RWPE1 (cell line): ENCODE measurements at places on chromosomes 2 and 18.

- DNase-seq = no peak
Measured at GRCh38 chr2:79984476-79984875, 320.1 kb downstream of the LRRTM1 start.

DNA sequence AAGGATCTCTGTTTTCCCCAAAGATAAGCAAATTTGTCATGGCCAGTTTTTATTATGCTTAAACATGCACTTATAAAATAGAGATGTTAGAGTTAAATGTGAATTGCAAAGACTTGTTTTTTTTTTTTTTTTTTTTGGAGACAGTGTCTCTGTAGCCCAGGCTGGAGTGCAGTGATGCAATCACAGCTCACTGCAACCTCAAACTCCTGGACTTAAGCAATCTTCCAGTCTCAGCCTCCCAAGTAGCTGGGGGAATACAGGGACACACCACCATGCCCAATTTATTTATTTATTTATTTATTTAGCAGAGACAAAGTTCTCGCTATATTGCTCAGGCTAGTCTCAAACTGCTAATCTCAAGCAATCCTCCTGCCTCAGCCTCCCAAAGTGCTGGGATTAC lies 15.1 kb downstream of the PHOSPHO2 start:
- DNase-seq = no peak

GRCh38 chr2:125312342-125312741 lies 1287.3 kb downstream of the CNTNAP5 start:
- DNase-seq = no peak

DNA sequence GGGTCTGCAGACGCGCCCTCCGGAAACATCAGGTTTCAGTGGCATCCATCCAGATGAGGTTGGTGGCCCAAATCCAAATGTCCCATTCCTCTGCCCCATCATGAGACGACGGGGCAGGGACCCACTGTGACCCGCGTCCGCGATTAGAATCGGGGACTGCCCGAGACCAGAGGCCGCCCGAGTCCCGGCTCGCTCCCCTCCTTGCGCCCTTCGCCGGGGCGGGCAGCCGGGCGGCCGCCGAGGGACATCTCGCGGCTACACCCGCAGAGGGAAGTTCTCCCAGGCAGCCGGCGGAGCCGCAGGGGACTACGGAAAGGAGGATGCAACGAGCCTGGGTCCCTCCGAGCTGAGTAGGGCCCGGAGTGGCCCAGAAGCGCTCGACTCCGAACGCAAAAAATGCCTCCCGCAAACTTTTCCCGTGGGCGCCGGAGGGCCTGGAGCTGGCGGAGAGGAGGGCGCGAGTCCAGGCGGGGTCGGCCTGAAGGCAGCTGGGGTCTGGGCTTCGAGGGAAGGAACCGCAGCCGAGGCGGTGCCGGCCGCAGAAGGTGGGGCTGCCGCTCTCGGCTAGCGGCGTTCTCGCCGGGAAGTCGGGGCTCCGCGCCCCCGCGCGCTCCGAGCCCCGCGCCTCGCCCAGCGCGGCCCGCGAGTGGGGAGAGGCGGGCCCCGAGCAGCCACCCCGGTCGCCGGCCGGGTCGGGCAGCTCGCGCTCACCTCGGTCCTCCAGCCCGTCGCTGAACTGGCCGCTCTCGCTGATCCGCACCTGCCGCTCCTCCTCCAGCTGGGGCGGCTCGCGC lies 580 bp downstream of the TMEM163 start:
- DNase-seq = no peak

DNA sequence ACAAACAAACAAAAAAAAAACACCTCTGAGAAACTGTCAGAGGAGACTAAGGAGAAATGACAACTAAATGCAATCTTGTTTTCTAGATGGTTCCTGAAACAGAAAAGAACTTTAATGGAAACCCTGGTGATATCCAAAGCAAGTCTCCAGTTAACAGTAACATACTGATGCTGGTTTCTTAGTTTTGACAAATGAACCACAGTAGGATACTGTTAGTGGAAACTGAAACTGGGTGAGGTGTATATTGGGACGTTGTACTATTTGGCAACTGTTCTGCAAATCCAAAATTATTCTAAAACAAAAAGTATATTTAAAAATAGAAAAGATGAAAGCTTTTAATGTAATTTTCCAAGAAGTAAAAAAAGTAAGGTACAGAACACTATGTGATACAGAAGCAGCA lies 11.4 kb downstream of the SESTD1 start:
- DNase-seq = no peak

DNA sequence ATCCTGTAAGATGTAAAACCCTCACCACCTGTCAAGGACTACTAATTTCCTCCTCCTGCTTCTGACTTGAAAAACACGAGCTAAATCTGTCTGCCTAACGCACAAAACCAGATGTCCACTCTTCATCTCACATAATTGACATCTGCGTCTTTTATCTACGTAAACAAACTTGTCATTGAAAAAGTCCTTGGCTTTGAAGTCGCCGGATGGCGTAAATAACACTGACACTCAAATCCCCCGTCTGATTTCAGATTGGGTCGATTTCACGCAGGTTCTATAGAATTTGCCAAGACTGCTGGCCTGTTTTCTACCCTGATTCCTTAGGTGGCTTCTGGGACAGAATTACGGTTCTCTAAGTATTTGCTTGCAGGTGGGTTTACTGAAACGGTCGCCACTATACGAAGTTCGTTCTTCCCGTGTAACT lies 539 bp upstream of the MOB4 start:
- no peak for DNase-seq

DNA sequence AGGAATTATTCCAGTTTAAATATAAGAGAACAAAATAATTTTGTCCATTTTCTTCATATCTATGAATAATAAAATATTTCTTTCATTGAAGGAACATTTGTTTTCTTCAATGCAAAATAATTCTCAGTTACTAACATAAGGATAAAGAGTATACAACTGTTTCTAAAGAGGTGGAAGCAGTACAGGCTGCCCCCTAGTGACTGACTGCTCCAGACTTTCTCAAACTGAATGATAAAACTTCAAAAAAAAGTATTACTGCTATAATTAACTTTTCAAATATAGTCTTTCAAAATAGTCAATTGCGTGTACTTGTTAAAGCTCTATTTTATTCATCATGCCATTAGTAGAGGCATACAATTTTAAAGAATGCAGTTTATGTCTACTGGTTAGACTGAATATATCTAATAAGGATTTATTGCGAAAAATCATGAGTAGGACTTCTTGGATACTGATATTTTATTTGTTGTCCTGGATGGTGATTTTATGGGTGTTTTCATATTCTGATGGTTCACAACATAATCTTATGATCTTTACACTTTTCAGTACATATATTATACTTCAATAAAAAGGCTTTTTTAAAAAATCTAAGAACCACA lies 100.1 kb downstream of the WDPCP start:
- peak; percentile 29 for DNase-seq

DNA sequence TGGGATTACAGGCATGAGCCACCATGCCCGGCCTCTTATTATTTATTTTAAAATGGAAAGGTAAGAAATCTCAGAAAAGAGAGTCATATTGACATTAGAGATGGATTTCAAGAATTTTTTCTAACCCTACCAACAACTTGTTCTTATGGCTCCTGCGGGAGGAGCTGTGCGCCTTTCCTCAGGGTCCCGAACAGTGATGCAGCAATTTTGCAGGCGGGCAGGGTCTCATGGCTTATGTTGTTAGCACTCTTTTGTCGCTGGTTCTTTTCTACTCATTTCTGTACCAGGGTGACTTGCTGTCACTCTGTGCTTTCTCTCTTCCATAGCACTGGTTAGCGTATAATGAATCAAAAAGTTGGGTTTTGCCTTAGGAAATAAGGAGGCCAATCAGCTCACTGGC lies 148.8 kb upstream of the DLGAP1 start:
- no peak for DNase-seq

GRCh38 chr18:77140439-77141109 lies 8.0 kb upstream of the MBP start:
- no peak for DNase-seq

DNA sequence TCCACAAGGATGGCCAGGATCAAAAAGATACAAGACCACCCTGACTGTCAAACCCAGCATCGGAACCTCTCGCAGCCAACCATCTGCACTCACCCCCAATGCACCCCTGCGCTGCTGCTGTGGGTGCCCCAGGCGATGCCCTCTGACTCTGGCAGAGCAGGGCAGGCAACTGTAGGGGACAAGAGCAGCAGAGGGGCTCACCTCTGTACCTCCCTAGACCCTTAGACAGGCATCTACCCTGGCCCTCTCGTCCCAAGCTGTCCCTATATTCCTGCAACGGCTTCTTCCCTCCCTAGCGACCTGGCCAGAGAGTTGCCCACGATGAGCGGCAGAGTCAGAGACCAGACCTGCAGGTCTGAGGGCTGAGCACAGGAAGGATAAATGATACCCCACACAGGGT lies 128.2 kb downstream of the HDAC4 start:
- no peak for DNase-seq

GRCh38 chr2:113972766-113973165 lies 82.9 kb downstream of the ACTR3 start:
- DNase-seq = no peak

- DNase-seq = no peak
Measured at GRCh38 chr18:13216711-13217465, 1.7 kb upstream of the LDLRAD4 start.

- DNase-seq = no peak
Measured at GRCh38 chr2:46832543-46832942, 83.1 kb downstream of the MCFD2 start.

- DNase-seq = no peak
Measured at GRCh38 chr18:60090170-60090569, 190.4 kb downstream of the PMAIP1 start.

- DNase-seq = no peak
Measured at GRCh38 chr2:223114170-223114569, 62.2 kb downstream of the KCNE4 start.

- DNase-seq = peak; percentile 80
Measured at GRCh38 chr2:239257511-239257937, 143.3 kb downstream of the HDAC4 start.

GRCh38 chr2:213846856-213847255 lies 562.6 kb downstream of the SPAG16 start:
- no peak for DNase-seq

GRCh38 chr2:235568431-235568830 lies 74.6 kb downstream of the AGAP1 start:
- DNase-seq = no peak

DNA sequence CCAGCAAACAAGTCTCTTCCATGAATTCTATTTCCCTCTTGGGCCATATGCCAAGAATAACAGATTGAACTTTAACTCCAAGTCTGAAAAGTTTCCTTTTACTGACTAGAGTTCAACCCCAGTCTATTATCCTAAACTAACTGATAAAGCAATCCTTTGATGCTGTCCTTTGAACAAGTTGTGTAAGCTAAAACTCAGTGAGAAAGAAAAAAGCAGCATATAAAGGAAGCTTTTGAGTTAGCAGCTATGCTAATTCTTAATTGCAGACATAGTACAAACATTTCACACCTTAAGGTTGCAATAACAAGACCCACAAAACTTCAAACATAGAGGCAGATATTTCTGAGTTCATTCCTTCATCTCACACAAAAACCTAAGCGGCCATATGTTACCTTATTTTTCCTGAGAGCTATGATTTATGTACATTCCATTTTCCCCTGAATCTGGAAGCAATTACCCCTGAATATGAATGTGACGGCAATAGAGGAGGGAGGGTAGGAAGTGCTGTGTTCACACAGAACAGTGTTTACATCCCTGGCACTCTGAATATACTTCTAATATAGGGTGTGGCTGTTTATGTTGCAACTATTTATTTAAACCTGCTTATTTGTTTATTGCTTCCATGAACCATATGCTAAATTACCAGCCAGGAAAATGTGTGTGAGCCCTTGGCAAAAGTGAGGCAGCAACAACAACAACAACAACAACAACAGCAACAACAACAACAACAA lies 180.6 kb downstream of the IRS1 start:
- DNase-seq = no peak

GRCh38 chr18:73093687-73094250 lies 226.0 kb upstream of the NETO1 start:
- no peak for DNase-seq

GRCh38 chr2:95310651-95311050 lies 13.5 kb downstream of the KCNIP3 start:
- DNase-seq = no peak

DNA sequence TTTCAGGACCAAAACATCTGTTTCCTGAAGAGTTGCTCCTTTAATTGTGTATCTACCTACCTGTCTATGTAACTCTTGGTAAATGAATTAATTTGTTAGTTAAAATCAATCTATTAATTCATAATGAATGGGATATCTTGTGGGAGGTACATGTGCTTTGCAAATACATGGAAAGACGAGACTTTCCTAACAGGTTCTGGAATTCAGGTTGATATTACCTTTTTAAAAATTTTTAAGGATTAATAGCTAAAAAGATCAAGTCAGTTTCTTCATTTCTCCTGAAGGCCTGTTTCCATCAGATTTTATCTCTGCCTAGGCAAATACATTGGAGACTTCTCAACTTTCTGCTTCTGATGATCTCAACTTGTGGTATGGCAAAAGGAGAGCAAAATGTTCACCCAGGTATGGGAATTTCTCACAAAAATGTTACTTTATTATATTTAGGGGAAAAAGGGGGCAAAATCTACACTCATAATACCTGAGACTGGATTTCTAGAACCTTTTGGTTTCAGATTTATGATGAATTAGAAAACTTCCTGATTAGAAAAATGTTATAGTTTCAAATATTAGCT lies 7.4 kb downstream of the TFPI start:
- no peak for DNase-seq

GRCh38 chr2:174344716-174345461 lies 10.1 kb downstream of the SP9 start:
- DNase-seq = no peak
